ENCODE measurements at places on chromosomes 5 and 9.

DNA sequence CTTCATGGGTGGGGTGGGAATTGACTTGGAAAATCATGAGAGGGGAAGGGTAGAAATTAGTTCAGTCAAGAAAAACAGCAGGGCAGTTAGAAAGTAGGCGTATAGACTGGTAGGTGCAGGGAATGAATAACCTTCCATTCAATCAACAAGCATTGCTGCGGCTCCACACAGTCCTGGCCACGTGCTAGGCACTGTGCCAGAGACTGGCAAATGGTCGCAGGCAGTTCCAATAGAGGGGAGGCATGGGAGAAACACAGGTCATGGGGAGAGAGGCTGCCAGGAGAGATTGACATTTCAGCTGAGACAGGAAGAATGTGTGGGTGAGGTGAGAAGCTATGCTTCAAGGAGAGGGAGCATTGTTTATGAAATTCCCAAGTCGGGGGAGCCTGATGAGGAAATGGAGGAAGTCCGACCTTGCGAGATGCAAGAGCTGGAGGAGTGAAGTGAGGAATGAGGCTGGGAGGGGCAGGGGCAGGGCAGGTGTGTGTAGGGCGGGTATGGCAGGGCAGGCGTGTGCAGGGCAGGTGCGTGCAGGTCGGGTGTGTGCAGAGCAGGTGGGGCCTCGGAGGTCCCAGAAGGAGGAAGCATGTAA is 54.4 kb upstream of the PPARGC1B start:
- no peak for DNase-seq

GRCh38 chr9:86636038-86636437 is 281.8 kb upstream of the TUT7 start:
- DNase-seq, result no peak

GRCh38 chr9:126499911-126500599 is 113.7 kb upstream of the LMX1B start:
- no peak for DNase-seq

DNA sequence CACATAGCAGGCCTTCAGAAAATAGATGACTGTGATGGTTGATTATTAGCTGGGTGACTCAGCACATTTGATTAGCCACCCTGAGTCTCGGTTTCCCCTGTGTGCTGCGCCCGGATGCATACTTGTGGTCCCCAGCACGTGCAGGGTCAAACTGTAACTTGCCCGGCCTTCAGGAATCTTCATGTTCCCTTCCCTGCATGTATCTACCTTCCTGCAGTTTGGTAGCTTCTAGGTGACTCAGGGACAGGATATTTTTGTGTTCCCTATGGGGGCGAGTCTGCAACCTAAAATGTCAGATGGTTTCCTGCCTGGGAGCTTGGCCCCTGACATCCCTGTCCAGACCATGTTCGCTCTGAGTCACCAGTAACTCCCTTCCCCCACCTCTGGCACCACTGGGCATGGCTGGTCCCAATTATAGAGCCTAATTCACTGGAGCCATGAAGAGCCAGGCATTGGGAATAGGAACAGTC is 13.2 kb downstream of the PTGS1 start:
- DNase-seq, result no peak

DNA sequence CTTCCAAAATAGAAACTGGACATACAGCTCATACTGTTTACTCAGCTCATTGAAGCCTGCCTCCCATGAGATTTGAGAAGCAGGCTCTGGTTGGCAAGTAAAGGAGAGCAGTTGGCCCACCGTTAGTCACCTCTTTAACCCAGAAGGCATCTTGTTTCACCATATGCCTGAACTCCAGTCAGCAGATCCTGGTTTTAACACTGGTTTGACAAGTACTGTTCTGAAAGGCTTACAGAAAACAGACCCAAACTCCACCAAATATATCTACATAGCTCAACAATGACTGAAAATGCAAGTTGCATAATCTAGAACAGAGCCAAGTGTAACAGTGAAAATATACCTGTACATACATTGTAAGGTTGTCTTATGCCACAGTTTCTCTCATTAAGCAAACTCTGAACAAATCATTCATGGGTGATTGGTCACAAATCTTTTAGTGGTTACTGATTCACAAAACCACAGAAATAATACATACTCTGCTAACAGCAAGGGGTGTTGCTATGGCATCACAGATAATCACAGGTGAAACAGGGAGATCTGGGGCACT is 198.8 kb downstream of the BNC2 start:
- DNase-seq, result no peak

GRCh38 chr5:170439944-170440269 is 50.7 kb upstream of the KCNMB1 start:
- DNase-seq, result no peak

DNA sequence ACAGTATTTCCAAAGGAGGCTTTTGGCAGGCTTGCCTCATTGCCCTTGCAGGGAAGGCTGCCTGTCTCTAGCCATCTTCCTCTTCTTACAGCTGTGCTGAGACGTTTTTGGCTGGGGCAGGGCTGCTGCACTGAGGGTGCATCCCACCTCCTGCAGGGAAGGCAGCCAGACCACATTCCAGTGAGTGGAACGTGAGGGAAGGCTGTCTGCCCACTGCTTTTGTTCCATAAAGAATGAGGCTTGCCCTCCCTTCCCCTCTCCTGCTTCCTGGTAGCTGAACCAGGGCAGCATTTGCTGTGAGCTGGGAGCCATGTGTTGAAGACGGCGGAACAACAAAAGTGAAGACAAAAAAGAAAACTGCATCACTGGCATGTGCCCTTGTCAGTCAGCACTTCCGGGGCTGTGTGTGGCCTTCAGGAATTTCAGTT is 16.8 kb downstream of the MGAT1 start:
- no peak for DNase-seq

- no peak for DNase-seq
Observed at GRCh38 chr9:2303056-2303455, 287.9 kb downstream of the SMARCA2 start.

GRCh38 chr9:137310189-137311052 is 8.3 kb upstream of the NRARP start:
- DNase-seq, result no peak

GRCh38 chr9:15718423-15718822 is 165.6 kb downstream of the CCDC171 start:
- no peak for DNase-seq

- no peak for DNase-seq
Observed at GRCh38 chr9:121773954-121774714, 122.7 kb downstream of the DAB2IP start.

GRCh38 chr5:128649192-128649591 is 111.1 kb upstream of the FBN2 start:
- no peak for DNase-seq

GRCh38 chr5:169670769-169671525 is 33.9 kb downstream of the DOCK2 start:
- DNase-seq, result no peak

DNA sequence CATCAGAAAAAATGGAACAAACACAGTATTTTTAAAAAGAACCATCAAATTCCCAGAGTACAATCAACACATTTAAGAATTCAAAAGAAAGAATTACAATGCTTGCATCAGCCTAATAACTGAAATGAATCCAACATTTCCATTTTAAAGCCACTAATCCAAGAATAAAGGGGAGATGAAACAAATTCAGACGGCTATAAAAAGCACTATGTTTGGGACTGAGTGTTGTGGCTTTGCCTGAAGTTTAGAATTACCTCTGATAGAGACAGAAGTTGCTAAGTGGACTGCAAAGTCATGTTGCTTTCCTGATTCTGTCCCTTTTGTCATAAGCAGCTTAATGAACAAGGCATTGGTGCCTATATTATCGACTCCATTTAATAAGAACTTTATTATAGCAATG is 135.4 kb upstream of the RGMB start:
- DNase-seq, result no peak

DNA sequence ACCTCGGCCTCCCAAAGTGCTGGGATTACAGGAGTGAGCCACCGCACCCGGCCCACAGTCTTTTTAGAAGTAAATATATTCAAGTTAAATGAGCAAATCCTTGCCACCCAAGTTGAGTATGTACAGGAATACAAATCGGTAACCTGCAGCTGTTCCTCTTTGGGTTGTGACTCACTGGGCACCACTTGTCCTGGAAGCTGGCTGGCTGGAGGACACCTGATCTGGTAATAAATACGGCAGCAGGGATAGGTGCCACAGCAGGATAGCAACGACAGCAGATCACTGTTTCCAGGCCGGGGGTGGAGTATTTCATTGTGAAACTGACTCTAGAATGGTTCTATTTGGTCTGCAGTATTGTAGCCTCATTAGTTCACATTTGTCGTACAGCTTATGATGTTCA is 35.7 kb upstream of the SLC36A2 start:
- no peak for DNase-seq

- DNase-seq, result no peak
Observed at GRCh38 chr5:134969166-134969565, 1.5 kb downstream of the CATSPER3 start.

DNA sequence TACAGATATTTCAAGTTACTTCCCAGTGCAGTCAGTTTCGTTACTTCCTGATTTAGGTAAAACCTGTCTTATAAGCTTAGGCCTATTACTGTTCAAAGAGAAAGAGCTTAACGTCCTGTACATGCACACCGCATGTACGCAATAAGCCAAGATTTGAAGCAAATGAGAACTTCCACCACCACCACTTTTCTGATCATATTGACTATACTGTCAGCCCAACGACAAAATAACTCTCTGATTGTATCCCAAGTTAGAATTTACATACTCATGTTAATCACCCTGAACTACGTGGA is 5.1 kb downstream of the NFIB start:
- no peak for DNase-seq

- no peak for DNase-seq
Observed at GRCh38 chr9:19460243-19460642, 51.4 kb downstream of the ACER2 start.
